ENCODE measurements at places on chromosomes 2 and 18.

DNA sequence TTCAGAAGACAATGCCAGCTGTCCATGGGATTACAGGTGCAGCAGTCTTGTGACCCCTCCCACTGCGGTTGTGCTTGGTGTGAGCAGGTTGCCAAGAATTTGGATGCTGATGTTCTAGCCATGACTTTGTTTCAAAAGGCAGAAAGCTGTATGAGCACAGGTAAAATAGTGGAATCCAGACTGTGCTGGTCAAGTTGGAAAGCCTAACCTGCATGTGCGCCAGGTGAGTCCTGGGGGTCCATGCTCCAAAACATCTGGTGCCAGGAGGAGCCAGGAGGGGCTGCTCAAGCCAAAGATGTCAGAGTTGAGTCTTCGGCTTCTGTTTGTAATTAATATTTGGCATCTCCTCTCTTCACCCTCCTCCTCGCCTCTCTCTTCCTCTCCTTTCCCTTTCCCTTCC lies 330.1 kb downstream of the MYCN start:
- no peak for DNase-seq

DNA sequence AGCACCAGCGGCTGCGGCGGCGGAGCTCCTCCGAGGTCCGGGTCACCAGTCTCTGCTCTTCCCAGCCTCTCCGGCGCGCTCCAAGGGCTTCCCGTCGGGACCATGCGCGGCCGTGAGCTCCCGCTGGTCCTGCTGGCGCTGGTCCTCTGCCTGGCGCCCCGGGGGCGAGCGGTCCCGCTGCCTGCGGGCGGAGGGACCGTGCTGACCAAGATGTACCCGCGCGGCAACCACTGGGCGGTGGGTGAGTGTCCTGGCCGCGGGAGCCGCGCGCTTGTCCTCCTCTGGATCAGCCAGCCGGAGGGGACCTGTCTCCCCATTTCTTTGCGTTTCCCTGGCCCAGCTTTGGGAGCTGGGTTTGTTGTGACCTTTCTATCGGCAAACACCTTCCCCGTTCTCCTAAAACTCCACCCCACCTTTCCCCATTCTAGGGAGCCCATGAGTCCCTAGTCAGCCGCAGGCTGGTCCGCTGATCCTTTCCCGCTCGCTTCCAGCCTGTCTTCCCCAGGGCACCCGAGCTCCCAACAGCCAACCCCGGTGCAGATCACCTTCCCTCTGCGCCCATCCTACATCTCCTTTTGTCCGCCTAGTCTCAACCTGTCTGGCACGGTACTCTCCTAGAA lies 316 bp downstream of the GRP start:
- DNase-seq, result no peak

- no peak for DNase-seq
Observed at GRCh38 chr2:71589763-71590162, 136.4 kb downstream of the DYSF start.

GRCh38 chr2:8623576-8623957 lies 58.3 kb upstream of the ID2 start:
- no peak for DNase-seq

GRCh38 chr2:21367421-21367820 lies 243.7 kb downstream of the TDRD15 start:
- DNase-seq, result no peak

- no peak for DNase-seq
Observed at GRCh38 chr2:111919365-111919764, 21.0 kb downstream of the MERTK start.

DNA sequence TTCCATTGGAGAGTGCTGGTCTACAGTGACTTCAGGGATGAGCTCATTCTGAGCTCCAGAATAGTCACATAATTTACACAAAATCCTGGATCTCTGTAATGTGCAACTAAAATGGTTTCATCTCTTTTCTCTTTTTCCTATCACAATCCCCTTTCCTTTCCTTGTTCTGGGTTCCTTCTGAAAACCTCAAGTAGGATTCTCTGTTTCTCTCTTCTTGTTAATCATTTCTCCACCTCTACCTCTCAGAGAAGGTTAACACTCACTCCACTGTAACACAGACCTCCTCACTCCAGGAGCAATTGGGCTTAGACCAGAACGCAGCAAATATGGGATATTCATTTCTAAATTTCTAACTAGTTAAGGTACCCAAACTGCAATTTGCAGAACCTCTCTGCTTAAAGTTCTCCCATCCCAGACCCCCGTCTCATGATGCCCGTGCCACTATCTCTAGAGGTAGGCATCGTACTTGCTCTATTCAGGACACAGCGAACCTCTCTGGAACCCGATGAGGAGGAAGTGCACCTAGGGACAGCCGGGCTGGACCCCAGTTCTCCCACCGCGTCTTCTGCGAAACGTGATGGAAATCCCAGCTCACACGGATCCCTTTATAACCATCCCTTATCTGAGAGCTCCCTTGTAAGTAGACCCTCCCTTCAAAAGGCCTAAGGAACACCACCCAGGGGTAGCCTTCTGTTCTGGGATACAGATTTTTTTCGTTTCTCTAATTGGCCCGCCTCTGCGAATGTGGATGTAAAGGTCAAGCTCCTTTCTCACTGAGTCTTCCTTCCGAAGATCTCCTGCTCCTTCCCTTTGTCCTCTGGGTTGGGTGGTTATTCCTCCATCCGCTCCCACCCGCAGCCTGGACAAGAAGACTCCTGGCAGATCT lies 1.3 kb downstream of the FOXI3 start:
- no peak for DNase-seq

DNA sequence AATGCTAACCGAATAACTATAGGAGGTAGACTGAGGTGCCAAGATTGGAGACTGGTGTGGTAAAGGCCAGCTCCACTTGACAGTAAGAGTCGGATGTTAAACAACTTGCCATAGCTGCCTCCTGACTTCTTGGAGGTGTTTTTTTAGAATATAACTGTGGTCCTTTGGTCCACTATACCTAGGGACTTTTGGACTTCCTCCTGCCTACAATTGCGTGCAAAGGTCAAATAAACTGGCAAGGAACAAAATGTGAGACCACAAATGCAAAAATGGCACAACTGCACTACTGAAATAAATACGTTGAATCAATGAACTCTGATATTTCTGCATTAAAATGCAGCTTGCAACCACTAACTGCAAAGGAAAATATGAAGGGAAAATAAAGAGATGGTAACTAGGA lies 338.6 kb downstream of the NRXN1 start:
- DNase-seq, result no peak

DNA sequence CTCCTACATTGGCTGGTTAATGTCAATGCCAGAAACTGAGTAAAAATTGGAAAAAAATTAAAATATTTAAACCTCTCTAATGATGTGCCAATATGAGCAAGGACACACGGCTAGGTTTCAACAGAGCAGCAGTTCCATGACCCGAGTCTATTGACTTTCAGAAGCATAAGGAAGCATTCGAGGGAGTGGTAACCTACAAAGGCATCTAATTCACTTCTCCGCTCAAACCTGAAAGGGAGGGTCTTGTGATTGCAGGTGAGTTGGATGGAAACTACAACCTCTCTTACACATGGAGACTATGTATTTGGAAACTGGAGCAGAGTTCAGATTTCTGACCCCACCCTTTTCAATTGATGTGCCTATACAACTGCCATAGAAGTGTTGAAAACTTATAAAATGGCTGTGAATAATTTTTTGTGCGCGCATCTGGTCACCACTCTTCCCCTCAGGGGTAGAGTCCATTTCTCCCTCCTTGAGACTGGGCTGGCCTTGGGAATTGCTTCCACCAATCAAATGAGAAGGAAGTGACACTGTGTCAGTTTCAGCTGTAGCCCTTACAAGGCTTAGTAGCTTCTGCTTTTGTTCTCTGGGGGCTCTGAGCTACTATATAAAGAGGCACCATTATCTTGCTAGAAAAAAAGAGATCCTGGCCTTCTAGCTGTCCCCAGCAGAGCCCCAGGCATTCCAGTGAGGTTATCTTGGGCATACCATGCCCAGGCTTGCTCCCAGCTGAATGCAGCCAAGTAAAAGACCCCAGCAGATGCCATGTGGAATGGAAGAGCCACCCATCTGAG lies 278.0 kb downstream of the EPHA4 start:
- no peak for DNase-seq

DNA sequence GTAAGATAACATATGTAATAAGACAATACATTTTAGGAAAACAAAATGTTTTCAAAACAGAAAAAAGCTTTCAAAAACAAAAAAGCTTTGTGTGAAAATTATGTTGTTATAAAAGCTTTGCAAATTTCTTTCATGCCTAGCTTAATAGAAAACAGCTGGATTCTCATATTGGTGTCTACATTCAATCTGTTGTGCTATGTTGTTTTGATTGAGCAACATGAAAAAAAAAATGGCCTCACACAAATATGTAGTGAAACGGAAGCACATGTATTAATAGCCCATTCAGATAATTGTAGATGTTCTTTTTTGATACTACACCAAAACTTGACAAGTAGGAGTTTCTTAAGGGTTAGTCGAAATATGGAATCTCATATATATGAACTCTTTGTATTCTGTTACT lies 197.5 kb downstream of the ZEB2 start:
- no peak for DNase-seq

GRCh38 chr2:238922435-238922834 lies 74.5 kb downstream of the TWIST2 start:
- DNase-seq, result no peak

- no peak for DNase-seq
Observed at GRCh38 chr18:75064513-75064905, 144.4 kb downstream of the PTGR3 start.

GRCh38 chr2:9760069-9760901 lies 83.0 kb upstream of the TAF1B start:
- DNase-seq, result no peak

DNA sequence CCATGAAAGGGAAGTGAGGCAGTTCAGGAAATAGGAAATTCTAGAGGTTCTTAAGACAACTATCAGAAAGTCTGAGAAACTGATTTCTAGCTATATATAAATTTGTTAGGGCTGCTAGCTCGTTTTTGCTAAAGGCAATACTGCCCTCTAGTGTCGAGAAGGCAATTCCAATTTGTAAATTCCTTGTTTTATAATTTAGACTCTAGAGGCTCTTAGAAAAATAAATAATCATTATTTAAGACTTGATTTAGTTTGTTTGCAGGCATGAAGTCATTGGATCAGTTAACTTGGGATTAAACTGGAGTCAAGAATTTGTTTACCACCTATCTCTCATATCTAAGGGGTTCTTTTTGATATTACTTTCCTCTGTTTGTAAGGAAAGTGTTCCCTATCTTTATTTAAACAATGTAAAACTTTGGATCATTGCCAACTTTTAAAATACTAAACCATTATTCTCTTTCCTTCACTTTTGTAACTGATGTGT lies 66.2 kb downstream of the ACVR2A start:
- no peak for DNase-seq

Data from dorsolateral prefrontal cortex (tissue), 122 donors.